Pancreas (tissue), 10 donors: ENCODE measurements at places on chromosomes 1 and 21. TPM values are rescaled to one million over a fixed set of nuclear protein-coding genes. Genes with fewer than 3 reads are reported as not detected.

DNA sequence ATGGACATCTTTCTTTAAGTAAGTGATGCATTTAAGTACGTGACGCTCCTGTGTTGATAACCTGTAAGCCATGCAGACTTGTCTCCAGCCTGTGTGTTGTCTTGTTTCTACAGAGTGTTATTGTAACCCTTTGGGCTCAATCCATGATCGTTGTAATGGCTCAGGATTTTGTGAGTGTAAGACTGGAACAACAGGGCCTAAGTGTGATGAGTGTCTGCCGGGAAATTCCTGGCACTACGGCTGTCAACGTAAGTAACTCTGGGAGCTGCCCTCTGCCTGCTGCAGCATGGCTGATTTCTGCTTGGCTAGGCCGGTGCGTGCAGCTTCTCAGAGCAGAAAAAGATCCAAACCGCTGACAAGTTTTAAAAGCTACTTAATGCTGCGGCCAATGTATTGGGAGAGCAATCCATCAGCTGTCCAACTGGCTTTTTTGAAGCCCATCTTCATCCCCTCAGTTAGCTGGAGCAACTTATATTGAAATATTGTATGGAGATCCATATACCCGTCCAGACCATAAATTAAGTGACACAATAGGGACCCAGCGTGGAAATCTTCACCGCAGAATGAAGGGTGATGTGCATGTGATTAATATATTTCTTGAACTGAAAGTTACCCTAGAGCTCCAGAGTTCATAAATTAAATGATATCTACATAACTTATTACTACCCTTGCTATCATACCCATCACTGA is 295.9 kb downstream of the NTNG1 start:
- H3K4me3 ChIP-seq, result no peak overlapping the region
- DNase-seq, result no peak
- H3K4me1 ChIP-seq, result no peaks in the 10 kb centered on the region
- H3K27me3 ChIP-seq, result no peaks in the 10 kb centered on the region

DNA sequence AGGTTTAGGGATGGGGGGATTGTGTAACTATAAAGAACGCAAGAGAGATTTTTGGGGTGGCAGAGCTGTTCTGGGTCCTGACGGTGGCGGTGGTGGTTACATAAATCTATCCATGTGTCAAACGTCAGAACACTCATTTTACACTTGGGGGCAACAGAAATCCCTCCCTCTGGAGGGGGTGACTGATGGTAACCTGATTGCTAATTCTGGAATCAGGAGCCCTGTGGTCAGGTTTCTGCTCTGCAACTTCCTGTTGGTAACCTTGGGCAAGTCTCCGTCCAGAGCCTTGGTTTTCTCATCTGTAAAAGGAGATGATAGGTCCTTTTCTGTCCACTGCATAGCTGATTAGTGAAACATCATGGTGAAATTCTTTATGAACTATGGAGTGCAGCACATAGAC is 40.9 kb downstream of the ALPL start:
- no peaks in the 10 kb centered on the region for H3K27me3 ChIP-seq
- H3K36me3 ChIP-seq, result no peaks in the 10 kb centered on the region
- no peak for DNase-seq
- no peaks in the 10 kb centered on the region for H3K4me1 ChIP-seq
- H3K27ac ChIP-seq, result no peak overlapping the region
- H3K4me3 ChIP-seq, result no peak overlapping the region

GRCh38 chr1:151718666-151719065 is 2.1 kb upstream of the CELF3 start:
- no peaks in the 10 kb centered on the region for H3K27me3 ChIP-seq
- DNase-seq, result no peak
- no peak overlapping the region for H3K27ac ChIP-seq
- H3K36me3 ChIP-seq, result no peaks in the 10 kb centered on the region
- H3K4me3 ChIP-seq, result no peak overlapping the region

DNA sequence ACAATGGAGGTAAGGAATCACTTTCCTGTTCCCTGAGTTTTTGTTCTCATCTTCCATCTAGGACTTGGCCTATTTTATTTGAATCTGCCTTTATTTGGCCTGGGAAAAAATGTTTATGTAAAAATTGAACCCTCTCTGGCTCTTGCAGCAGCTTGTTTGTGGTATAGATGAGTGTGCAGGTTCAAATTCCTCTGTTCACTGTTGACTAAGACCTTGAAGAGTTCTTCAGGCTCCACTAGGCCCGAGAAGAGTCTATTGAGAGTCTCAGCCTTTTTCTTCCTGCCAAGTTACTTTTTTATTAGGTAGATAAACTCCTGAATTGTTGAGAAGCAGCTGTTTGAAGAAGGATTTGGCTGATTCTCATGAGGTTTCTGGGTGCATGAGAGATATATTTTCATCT is 248.8 kb upstream of the ADGRL2 start:
- DNase-seq, result no peak
- H3K4me3 ChIP-seq, result no peak overlapping the region
- H3K4me1 ChIP-seq, result no peaks in the 10 kb centered on the region
- no peak overlapping the region for H3K27ac ChIP-seq
- no peaks in the 10 kb centered on the region for H3K36me3 ChIP-seq

DNA sequence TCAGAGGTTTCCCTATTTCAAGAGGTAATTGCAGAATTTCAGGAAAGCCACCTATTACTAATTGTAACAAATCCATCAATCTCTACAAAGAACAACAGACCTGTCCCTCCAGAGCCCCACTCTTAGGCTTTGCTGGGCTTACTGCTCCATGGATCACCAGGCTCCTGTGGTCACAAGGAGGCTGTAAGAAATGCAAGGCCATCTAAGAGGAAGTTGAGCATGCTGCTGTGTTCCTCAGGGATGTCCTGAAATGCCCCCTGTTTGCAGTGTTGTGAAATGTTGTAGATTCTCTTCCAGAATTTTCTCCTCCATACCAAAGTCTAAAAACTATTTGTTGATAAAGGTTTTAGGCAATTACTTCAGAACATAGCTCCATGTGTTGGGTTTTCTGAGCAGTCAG is 24.4 kb upstream of the DUSP23 start:
- no peaks in the 10 kb centered on the region for H3K36me3 ChIP-seq
- no peak for DNase-seq
- H3K4me1 ChIP-seq, result peaks cover 43% of the 10 kb centered on the region
- no peaks in the 10 kb centered on the region for H3K27me3 ChIP-seq
- H3K4me3 ChIP-seq, result no peak overlapping the region
- no peak overlapping the region for H3K27ac ChIP-seq

DNA sequence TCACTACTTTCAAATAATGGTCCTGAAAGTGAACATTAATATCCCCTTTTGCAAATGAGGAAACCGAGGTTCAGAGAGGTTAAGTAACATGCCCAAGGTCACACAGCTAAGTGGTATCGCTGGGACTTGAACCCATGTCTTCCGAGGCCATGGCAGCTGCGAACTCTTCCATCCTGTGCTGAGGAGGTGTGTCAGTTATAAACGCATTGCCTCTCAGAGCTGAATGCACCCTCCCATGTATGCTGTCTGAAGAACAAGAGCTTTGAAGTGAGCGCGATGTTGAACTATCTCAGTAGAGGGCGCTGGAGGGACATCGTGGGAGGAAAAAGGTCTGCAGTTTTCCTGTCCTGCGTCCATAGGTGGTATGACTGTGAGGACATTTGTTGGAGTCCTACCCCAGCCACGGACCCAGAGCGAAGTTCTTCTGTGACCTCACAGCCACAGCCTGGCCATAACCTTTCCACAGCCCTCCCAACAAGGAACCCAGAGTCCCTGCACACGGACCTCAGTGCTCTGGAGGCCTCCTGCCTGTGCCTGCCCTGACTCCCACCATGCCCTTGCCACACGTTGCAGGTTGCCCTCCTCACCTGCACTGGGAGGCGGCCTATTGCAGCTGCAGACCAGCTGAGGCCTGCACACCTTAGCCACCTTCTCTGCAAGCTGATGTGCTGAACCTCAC is 7.5 kb downstream of the MYOC start:
- H3K27me3 ChIP-seq, result no peaks in the 10 kb centered on the region
- H3K27ac ChIP-seq, result no peak overlapping the region
- no peaks in the 10 kb centered on the region for H3K36me3 ChIP-seq
- peak; percentile 60 for DNase-seq

- peak overlapping the region; percentile 29 for H3K4me3 ChIP-seq
- H3K36me3 ChIP-seq, result no peaks in the 10 kb centered on the region
- DNase-seq, result peak; percentile 74
- peak overlapping the region; percentile 48 for H3K27ac ChIP-seq
Observed at GRCh38 chr1:226526801-226527595, 21.6 kb upstream of the STUM start.

GRCh38 chr1:5730272-5731109 is 261.7 kb downstream of the NPHP4 start:
- no peaks in the 10 kb centered on the region for H3K27me3 ChIP-seq
- DNase-seq, result no peak
- no peaks in the 10 kb centered on the region for H3K4me1 ChIP-seq
- no peaks in the 10 kb centered on the region for H3K36me3 ChIP-seq
- no peak overlapping the region for H3K4me3 ChIP-seq

- H3K4me3 ChIP-seq, result no peak overlapping the region
- H3K27ac ChIP-seq, result no peak overlapping the region
- H3K27me3 ChIP-seq, result no peaks in the 10 kb centered on the region
- no peak for DNase-seq
- no peaks in the 10 kb centered on the region for H3K36me3 ChIP-seq
- no peaks in the 10 kb centered on the region for H3K4me1 ChIP-seq
Observed at GRCh38 chr1:203059485-203059884, 26.3 kb downstream of the MYOG start.

- no peaks in the 10 kb centered on the region for H3K27me3 ChIP-seq
- DNase-seq, result no peak
- no peak overlapping the region for H3K4me3 ChIP-seq
- H3K36me3 ChIP-seq, result no peaks in the 10 kb centered on the region
Observed at GRCh38 chr1:112247036-112247597, 148.9 kb upstream of the CTTNBP2NL start.

- H3K27me3 ChIP-seq, result no peaks in the 10 kb centered on the region
- H3K36me3 ChIP-seq, result no peaks in the 10 kb centered on the region
- H3K4me3 ChIP-seq, result no peak overlapping the region
- H3K4me1 ChIP-seq, result no peaks in the 10 kb centered on the region
- H3K27ac ChIP-seq, result no peak overlapping the region
Observed at GRCh38 chr1:41738475-41738874, 180.2 kb downstream of the HIVEP3 start.

GRCh38 chr1:186894415-186894814 is 65.7 kb downstream of the PLA2G4A start:
- H3K4me1 ChIP-seq, result no peaks in the 10 kb centered on the region
- no peak overlapping the region for H3K27ac ChIP-seq
- no peaks in the 10 kb centered on the region for H3K36me3 ChIP-seq
- no peak overlapping the region for H3K4me3 ChIP-seq
- DNase-seq, result no peak
- no peaks in the 10 kb centered on the region for H3K27me3 ChIP-seq

DNA sequence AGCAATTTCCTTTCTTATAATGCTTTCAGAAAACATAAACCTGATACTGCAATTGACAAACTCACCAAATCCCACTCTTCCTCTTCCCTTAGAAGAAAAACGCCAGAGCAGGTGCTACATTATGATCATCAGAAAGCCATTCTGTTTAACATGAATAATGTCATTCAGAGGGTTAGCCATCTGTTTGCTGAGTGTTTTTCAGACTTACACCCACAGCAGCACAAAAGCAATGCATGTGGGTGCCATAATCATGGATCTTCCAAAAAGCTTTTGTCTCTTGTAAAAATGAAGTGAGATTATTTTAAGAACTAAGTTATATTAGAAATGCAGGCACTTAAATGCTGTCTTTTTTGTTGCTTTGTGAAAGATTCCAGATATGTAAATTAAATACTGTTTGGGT is 204.6 kb upstream of the TMPRSS15 start:
- no peak overlapping the region for H3K4me3 ChIP-seq
- H3K4me1 ChIP-seq, result no peaks in the 10 kb centered on the region
- no peaks in the 10 kb centered on the region for H3K27me3 ChIP-seq
- no peaks in the 10 kb centered on the region for H3K36me3 ChIP-seq
- DNase-seq, result no peak
- no peak overlapping the region for H3K27ac ChIP-seq

DNA sequence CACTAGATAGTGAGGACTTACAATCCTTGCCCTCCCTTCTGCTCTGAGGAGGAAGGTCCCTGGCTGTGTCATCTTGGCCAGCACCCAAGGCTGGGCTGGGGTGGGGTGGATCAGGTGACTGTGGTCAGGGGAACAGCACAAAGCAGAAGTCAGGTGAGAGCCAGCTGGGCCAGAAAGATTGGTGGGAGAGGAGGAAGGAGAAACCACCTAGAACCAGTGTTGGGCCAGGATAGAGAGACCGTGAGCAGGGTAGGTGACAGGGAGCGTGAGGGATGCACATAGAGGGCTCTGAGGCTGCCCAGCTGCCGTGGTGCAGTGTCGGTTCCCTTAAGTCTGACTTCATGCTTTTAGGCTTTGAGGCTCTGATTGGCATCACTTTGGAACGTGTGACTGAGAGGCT is 22.7 kb downstream of the NCF2 start:
- H3K4me1 ChIP-seq, result no peaks in the 10 kb centered on the region
- H3K27ac ChIP-seq, result no peak overlapping the region
- DNase-seq, result peak; percentile 66
- no peaks in the 10 kb centered on the region for H3K36me3 ChIP-seq
- no peaks in the 10 kb centered on the region for H3K27me3 ChIP-seq
- H3K4me3 ChIP-seq, result no peak overlapping the region

DNA sequence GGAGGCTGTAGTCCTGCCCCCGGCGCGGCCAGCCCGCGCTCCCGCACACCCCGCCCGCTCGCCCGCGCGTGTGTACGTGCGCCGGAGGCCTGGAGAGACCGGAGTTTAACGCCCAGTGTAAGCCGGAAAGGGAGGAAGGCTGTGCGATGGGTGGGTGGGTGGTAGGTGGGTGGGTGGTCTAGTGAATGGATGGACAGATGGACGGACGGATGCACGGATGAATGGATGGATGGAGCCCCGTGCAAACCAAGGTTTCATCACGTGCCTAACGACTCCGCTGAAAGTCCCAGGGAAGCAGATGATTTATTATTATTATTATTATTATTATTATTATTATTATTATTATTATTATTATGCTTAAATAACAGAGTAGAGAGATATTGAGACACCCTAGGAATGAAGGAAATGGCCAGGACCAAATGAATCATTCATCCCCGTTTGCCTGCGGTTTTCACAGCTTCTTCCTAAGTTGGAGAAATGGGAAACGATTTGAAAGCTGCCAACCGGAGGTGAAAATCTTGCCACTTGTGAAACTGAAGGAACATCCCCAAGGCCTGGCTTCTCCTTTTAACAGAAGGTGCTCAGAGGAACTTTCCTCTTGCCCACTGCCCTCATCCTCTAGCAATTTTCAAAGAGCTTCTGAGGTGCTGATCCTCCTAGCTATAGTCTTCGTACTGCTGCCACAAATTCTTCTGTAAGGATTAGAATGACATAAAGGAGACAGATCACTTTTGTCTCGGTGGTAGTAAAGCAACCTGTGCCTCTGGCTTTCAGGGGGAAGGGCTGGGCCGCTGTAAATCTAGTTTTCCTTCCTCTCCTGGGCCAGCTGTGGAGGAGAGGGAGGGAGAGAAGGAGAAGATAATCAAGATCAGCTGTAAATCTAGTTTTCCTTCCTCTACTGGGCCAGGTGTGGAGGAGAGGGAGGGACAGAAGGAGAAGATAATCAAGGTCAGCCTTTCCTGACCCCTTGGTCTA is 648 bp upstream of the RGS7 start:
- H3K4me3 ChIP-seq, result peak overlapping the region; percentile 33
- no peak overlapping the region for H3K27ac ChIP-seq
- H3K36me3 ChIP-seq, result no peaks in the 10 kb centered on the region
- no peaks in the 10 kb centered on the region for H3K27me3 ChIP-seq
- no peaks in the 10 kb centered on the region for H3K4me1 ChIP-seq

Gene ARHGAP30
- total RNA-seq, result 5.2 TPM

Gene UCK2
- 16.4 TPM for total RNA-seq

Gene S100A7A
- total RNA-seq, result not detected

Gene GPR37L1
- total RNA-seq, result 0.04 TPM

Gene PTGFRN
- total RNA-seq, result 20.4 TPM
